ENCODE measurements at places on chromosomes 16 and 17. TPM values are rescaled to one million over a fixed set of nuclear protein-coding genes. Genes with fewer than 3 reads are reported as not detected.

The TTYH2 gene
- polyA plus RNA-seq = 2.0 TPM

GRCh38 chr17:57902117-57902799 is 52.4 kb upstream of the MRPS23 start:
- peaks cover 25% of the 10 kb centered on the region for H3K27me3 ChIP-seq
- no peak for DNase-seq
- no peaks in the 10 kb centered on the region for H3K36me3 ChIP-seq
- peaks cover 14% of the 10 kb centered on the region for H3K4me1 ChIP-seq
- H3K27ac ChIP-seq = no peak overlapping the region

The DPEP3 gene
- not detected for polyA plus RNA-seq

The LDHD gene
- not detected for polyA plus RNA-seq

- peaks cover 11% of the 10 kb centered on the region for H3K27me3 ChIP-seq
- H3K4me3 ChIP-seq = no peak overlapping the region
- no peaks in the 10 kb centered on the region for H3K36me3 ChIP-seq
- DNase-seq = no peak
- no peaks in the 10 kb centered on the region for H3K4me1 ChIP-seq
These were observed 101.2 kb upstream of the DHX40 start for GRCh38 chr17:59464246-59464645.

The HSD17B1 gene
- 0.65 TPM for polyA plus RNA-seq

The NAGS gene
- 0.70 TPM for polyA plus RNA-seq

GRCh38 chr16:80105160-80105559 is 435.6 kb upstream of the DYNLRB2 start:
- H3K4me1 ChIP-seq = no peaks in the 10 kb centered on the region
- no peak overlapping the region for H3K4me3 ChIP-seq
- peaks cover 26% of the 10 kb centered on the region for H3K27me3 ChIP-seq
- H3K27ac ChIP-seq = no peak overlapping the region
- H3K36me3 ChIP-seq = no peaks in the 10 kb centered on the region

DNA sequence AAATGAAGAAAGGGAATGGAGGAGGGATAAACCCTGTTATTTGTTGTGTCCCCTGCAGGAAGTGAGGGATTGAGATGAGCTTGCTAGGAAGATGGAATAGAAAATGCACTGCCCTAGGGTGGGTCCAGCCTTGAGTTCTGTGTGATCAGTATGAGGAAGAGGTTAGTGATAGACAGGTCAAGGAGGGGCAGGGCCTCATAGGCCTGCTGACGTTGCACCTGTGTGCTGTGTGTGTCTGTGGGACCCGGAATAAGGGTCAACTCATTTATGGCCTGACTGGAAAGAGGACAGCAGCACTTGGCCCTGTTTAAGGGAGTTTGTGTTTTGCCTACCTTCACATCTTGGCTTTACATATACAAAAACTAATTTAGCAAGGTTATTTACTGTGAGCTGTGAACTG is 26.3 kb downstream of the DEF8 start:
- H3K4me3 ChIP-seq = no peak overlapping the region
- no peak for DNase-seq
- peaks cover 28% of the 10 kb centered on the region for H3K4me1 ChIP-seq

DNA sequence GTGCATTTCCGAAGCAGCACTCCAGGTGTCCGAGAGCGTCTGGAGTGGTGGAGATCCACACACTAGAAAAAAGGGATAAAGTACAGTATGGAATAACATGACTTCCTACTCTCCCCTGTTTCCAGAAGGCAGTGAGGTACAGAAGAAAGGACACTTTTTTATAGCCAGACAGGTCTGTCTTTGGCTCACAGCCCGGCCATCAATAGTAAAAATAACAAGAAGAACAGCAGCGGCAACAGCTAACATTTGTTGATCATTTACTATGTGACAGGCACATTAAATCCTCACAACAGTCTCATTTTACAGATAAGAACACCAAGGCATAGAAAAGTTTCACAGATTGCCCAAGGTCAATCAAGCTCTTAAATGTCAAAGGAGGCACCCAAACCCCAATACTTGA is 16.2 kb downstream of the DYNLRB2 start:
- no peak for DNase-seq
- H3K27ac ChIP-seq = no peak overlapping the region
- H3K4me3 ChIP-seq = no peak overlapping the region
- H3K36me3 ChIP-seq = no peaks in the 10 kb centered on the region

GRCh38 chr17:82458179-82458884 is at the start of gene NARF:
TSS of gene NARF (plus strand) at chr17:82458741. CDS start at chr17:82458804, 63 bp downstream.
- peak within 1 kb of the TSS; percentile 99 for H3K27ac ChIP-seq
- no peaks in the 10 kb centered on the region for H3K27me3 ChIP-seq
- H3K36me3 ChIP-seq = peaks cover 10% of the 10 kb centered on the region
- peak; percentile 97 for DNase-seq
- peaks cover 33% of the 10 kb centered on the region for H3K4me1 ChIP-seq

DNA sequence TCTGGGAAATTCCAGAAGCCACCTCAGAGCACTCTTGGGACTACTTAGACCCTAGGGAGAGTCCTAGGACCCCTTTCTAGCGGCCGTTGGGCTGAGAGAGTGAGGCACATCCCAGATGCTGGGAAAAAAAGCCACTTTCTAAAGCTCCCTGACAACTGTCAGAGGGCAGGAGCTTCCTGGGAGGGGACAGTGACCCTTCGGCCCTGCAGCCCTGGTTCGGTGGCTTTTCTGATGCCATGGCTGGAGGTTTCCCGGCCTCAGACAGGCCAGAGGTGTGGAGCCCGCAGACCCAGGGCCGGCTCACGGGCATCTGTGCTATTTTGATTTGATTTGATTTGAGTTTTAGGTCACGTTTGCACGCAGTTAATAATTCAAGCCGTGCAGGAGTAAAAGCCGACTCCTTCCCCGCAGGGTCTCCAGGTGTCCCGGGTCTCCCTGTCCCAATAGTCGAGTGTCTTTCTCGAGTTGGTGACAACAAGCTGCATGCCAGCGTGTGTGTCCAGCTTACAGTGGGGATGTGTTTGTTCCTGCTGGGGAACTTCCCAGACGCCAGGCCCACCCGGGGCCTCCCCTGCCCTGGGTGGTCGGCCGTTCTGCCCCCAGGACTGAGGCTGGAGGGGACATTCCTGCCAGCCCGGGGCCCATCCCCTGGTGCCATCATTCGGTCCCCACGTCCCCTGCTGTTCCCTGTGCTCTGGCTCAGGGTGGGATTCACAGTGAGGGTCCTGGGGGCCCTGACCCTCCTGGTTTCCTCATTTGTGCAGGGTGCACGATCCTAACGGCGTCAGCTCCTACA is 1.0 kb upstream of the CBFA2T3 start:
- peak overlapping the region; percentile 94 for H3K27ac ChIP-seq
- peaks cover 90% of the 10 kb centered on the region for H3K4me1 ChIP-seq
- H3K27me3 ChIP-seq = no peaks in the 10 kb centered on the region
- no peaks in the 10 kb centered on the region for H3K36me3 ChIP-seq
- DNase-seq = no peak

- H3K27me3 ChIP-seq = peaks cover 36% of the 10 kb centered on the region
- no peak for DNase-seq
- H3K4me1 ChIP-seq = no peaks in the 10 kb centered on the region
- H3K36me3 ChIP-seq = no peaks in the 10 kb centered on the region
These were observed 30.7 kb upstream of the CDH5 start for GRCh38 chr16:66335704-66336329.

GRCh38 chr16:83402160-83402814 is 405.5 kb upstream of the HSBP1 start:
- DNase-seq = no peak
- no peaks in the 10 kb centered on the region for H3K36me3 ChIP-seq
- peaks cover 20% of the 10 kb centered on the region for H3K27me3 ChIP-seq
- H3K4me1 ChIP-seq = no peaks in the 10 kb centered on the region
- H3K4me3 ChIP-seq = no peak overlapping the region

DNA sequence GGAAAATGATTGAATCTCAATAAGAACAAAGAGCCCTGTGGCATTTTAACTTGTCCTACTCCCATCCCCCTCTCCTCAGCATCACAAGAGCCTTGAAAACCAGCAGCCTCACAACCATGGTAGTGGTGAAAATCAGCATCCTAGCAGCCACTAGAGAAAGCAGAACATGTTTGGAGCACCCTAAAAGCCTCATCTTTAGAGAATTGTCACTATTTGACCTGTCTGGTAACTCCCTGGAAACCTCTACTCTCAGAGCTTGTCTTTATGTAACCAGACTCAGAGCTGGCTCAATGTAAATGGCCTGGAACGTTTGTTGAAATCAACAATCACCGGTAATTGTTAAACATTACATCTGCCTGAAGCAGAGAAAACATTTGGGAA is 70.8 kb downstream of the MMD start:
- H3K27ac ChIP-seq = no peak overlapping the region
- no peaks in the 10 kb centered on the region for H3K36me3 ChIP-seq
- DNase-seq = no peak
- H3K27me3 ChIP-seq = peaks cover 34% of the 10 kb centered on the region
- H3K4me3 ChIP-seq = no peak overlapping the region

DNA sequence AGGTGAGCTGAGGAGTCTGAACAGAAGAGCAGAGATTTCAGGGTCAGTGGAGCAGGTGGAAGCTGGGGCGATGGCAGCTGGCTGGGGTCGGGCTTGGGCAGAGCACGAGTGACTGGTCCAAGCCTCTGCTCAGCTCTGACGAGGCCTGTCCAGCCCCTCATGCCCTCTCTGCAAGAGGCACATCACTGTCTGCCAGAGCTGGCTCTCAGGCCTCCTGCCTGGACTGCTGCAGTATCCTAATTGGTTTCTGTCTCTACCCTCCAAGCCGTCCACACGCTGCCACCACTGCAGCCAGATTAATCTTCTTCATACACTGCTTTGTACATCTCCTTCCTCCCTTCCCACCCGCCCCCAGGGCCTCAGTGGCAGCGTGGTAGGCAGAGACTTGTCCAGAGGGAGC is 25.4 kb downstream of the CACNA1G start:
- no peaks in the 10 kb centered on the region for H3K4me1 ChIP-seq
- no peak overlapping the region for H3K4me3 ChIP-seq
- no peaks in the 10 kb centered on the region for H3K36me3 ChIP-seq
- H3K27me3 ChIP-seq = peaks cover 6% of the 10 kb centered on the region
- DNase-seq = no peak

- H3K4me1 ChIP-seq = no peaks in the 10 kb centered on the region
- H3K36me3 ChIP-seq = no peaks in the 10 kb centered on the region
- H3K27ac ChIP-seq = no peak overlapping the region
- DNase-seq = no peak
- peaks cover 9% of the 10 kb centered on the region for H3K27me3 ChIP-seq
These were observed 35.9 kb downstream of the SLC6A4 start for GRCh38 chr17:30199600-30199999.

The ALOXE3 gene
- not detected for polyA plus RNA-seq

GRCh38 chr16:79409978-79410377 is 190.6 kb downstream of the MAF start:
- H3K4me1 ChIP-seq = no peaks in the 10 kb centered on the region
- no peak for DNase-seq

The PARD6A gene
- 12.5 TPM for polyA plus RNA-seq

- no peaks in the 10 kb centered on the region for H3K27me3 ChIP-seq
- H3K4me1 ChIP-seq = peaks cover 7% of the 10 kb centered on the region
- H3K36me3 ChIP-seq = no peaks in the 10 kb centered on the region
- no peak for DNase-seq
These were observed 12.4 kb upstream of the YWHAE start for GRCh38 chr17:1412185-1413110.

The DNASE1 gene
- 4.4 TPM for polyA plus RNA-seq

Data from naive B cell (primary cell).